ENCODE measurements at places on chromosomes 7 and 10.

DNA sequence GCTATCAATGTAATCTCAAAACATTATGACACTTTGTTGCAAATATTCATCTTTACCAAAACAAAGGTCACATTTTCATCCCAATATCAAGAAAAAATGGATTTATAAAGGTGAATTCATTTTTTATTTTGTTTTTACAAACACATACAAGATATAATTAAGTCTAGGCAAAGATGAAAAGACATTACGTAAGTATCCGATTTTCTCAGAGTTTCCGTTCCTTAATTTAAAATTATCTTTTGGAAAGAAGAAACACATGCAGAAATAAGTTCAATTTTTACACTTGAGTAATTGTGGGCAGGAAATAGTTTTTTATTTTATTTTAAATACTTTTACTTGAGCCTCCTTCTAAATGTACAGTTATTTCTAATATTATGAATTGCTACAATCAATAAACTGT lies 24.6 kb downstream of the RTKN2 start:
- DNase-seq: no peak

- no peak for DNase-seq
Measured at GRCh38 chr7:116777651-116778281, 84.6 kb upstream of the CAPZA2 start.

DNA sequence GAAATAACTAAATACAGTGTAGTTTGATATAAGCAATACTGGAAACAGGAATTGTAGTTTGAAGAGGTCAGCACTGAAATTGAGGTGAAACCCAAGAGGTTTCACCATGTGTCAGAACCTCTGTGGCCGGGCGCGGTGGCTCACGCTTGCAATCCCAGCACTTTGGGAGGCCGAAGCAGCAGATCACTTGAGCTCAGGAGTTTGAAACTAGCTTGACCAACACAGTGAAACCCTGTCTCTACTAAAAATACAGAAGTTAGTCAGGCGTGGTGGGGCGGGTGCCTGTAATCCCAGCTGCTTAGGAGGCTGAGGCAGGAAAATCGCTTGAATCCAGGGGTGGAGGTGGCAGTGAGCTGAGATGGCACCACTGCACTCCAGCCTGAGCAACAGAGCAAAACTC lies 13.7 kb downstream of the AHCYL2 start:
- no peak for DNase-seq

DNA sequence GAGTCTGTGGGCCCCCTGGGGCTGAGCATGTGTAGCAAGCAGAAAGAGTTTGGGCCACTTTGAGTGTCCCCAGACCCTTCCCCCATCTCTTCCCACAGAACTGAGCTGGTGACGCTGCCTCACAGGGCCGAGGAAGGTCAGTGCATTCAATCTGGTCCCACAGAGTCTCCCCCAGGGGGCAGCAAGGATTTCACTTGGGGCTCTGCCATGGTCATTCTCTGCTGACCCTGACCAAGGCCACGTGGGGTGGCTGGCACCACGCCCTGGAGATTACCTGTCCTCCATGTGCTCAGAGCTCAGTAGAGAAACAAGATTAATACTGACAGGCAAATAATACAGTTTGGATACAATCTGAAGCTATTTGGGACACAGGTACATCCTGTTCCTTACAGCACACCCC lies 30.2 kb downstream of the ADRA2A start:
- DNase-seq: no peak

GRCh38 chr7:85021101-85021704 lies 165.7 kb downstream of the SEMA3D start:
- DNase-seq: no peak

DNA sequence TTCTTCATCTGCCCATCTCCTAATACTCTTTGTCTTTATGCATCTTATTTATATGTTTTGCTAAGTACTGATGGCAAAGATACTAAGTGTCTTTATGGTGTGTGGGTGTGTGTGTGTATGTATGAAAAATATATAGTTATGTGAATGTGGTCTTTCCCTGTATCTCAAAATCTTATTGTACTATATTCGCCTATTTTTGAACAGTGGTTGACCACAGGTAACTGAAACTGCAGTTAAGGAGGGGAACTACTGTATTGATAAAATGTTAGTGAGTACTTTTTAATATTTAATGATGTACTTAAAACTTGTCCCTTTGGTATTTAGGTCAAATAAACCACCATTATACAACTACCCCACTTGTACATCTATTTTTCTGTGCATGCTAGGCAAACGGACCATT lies 85.9 kb downstream of the ADD3 start:
- DNase-seq: no peak

GRCh38 chr7:114759347-114760062 lies 162.4 kb upstream of the MDFIC start:
- DNase-seq: no peak

DNA sequence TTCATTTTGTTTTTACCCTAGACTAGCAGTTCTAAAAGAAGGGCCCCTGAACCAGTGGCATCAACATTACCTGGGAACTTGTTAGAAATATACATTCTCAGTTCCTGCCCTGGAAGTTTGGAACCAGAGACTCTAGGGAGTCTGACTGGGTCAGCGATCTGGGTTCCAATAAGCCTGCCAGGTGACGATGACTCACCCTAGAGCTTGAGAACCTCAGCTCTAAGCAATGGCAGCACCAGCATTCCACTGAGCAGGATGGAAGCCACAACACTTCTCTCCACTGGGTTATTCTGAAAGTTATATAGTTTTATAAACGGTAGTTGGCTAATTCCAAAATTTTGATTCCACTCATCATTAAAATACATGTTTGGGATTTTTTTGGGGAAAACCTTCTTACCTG lies 97.0 kb upstream of the AMPH start:
- DNase-seq: no peak

- DNase-seq: no peak
Measured at GRCh38 chr7:151351027-151351426, 9.4 kb downstream of the NUB1 start.

GRCh38 chr7:101744588-101744987 lies 72.8 kb upstream of the CUX1 start:
- no peak for DNase-seq

GRCh38 chr7:44291733-44292419 lies 33.5 kb downstream of the CAMK2B start:
- no peak for DNase-seq

DNA sequence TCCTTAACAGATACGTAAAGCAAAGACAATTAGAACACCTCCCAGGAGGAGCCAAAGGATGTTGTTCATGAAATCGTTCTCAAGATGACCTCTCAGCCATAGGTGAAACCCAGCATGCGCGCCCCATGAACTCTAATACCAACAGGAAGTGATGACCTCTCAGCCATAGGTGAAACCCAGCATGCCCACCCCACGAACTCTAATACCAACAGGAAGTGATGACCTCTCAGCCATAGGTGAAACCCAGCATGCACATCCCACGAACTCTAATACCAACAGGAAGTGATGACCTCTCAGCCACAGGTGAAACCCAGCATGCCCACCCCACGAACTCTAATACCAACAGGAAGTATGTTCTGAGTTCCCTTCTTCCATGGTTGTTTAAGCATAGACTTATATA lies 205.2 kb upstream of the ADARB2 start:
- no peak for DNase-seq

DNA sequence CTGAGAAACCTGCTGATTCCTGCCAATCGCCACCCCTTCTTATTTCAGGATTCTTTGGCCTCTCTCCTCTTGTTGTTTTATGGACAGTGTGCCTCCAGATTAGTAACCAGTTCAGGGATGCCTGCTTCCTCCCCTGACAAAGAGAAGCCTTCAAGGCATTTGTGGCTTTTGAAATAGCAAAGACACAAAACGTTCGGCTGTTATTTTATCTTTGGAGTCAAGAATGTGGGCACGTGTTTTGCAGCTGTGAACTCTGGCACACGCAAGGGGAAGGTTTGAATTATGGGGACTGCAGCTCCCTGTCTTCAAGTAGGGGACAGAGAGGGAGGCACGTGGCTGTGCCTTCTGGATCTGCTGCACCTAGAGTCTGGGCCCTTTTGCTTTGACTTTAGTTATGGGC lies 157.9 kb upstream of the GRB10 start:
- DNase-seq: no peak

DNA sequence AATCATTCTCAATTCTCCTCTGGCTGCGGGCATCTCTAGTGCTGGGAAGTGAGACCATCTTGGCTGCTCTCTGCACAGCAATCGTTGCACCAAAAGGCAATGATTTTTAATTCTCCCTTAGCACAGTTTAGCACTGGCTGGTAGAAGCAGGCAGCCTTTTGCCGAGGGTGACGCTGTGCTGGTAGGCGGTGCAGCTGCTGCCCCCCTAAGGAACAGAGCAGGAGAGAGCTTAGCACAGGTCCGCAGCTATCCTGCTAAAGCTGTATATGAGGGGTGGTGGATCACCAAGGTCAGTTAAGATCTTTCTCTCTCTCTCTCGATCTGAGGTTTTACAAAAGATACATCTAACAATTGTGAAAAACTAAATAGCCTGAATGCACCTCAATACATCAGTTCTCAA lies 390.1 kb downstream of the GATA3 start:
- DNase-seq: peak; percentile 13

DNA sequence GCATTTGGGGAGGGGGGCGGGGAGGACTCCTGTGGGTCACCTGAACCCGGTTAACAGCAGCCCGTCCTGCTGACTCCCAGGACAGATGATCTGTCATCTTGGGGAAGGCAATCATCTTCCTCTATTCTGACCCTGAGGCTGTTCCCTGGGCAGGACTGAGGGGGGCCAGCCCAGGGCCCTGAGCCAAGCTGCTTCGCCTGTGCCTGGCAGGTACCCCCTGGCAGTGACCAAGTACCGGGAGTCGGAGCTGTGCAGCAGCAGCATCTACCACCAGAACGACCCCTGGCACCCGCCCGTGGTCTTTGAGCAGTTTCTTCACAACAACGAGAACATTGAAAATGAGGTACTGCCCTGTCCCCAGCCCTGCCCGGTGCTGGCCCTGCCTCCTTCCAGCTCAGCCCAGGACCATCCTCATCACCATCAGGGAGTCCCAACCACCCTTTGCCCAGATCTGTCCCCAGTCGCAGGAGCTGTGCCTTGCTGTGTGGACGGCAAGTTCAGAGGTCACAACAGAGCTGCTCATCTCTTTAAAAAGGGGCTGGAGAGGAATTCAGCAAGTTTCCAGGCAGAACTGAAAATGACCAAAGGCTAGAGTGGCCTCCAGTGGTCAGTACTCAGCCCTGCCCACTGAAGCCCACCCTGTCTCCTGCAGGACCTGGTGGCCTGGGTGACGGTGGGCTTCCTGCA lies 8.1 kb downstream of the AOC1 start:
- DNase-seq: no peak

GRCh38 chr7:69739931-69740431 lies 141.7 kb downstream of the AUTS2 start:
- DNase-seq: no peak

GRCh38 chr10:121800146-121800545 lies 127.7 kb downstream of the ATE1 start:
- DNase-seq: no peak

- no peak for DNase-seq
Measured at GRCh38 chr7:19670806-19671205, 38.0 kb downstream of the POLR1F start.

GRCh38 chr10:8876171-8876570 lies 821.7 kb downstream of the GATA3 start:
- no peak for DNase-seq

- DNase-seq: no peak
Measured at GRCh38 chr7:111390000-111390399, 172.3 kb downstream of the IMMP2L start.

GRCh38 chr10:57023626-57024025 lies 662.6 kb upstream of the ZWINT start:
- no peak for DNase-seq

- DNase-seq: no peak
Measured at GRCh38 chr10:114694062-114694461, 36.0 kb upstream of the ABLIM1 start.

DNA sequence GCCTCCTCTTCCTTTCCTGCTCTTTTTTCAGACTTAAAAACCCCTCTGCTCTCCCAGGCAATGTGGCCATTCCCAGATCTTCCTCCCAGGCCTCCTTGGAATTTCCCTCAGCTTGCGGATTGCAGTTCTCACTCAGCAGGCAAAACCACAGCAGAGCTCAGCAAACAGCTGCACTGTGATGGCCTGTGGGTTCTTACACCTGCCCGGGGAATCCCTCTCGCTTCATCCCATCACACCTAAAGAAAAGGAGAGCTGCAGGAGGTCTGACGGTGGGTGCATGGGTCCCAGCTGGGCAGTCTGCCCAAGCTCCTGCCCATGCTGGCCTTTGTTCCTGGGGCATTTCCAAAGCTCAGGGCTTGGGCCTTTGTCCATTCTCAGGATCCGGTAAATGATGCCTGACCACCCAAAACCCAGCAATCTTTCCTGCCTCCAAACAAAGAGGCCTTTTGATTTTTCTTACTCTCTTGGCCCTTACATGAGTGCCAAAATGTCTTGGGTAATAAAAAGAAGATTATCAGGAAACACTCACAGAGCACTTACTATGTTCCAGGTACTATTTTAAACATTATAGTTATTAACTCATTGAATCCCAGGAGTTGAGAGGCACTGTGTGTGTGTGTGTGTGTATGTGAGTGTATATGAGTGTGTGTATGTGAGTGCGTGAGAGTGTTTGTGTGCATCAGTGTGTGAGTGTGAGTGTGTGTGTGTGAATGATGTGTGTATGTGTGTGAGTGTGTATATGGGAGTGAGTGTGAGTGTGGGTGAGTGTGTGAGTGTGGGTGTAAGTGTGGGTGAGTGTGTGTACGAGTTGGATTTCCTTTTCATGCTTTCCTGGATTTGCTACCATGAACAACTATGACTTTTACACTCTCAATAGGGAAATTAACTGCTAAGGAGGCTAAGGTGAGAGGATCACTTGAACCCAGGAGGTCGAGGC lies 64.5 kb upstream of the PODXL start:
- DNase-seq: no peak

DNA sequence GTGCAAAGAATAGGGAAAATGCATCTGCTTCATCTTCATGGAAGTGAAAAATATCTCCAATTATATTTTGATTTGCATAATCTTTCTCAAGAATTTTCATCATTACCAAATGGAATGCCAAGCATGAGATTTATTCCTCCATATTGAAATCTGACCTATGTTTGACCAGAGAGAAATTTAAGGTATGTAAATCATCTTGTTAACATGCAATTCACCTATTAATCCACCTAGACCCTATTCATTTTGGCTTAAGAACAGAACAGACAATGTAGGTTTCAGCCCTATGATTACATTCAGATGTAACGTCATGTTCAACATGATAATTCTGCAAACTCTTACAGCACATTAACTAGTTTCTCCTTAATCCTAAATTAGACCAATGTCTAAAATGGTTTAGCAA lies 30.8 kb upstream of the TMEM140 start:
- no peak for DNase-seq

- DNase-seq: no peak
Measured at GRCh38 chr7:147276783-147277370, 1160.3 kb downstream of the CNTNAP2 start.

- no peak for DNase-seq
Measured at GRCh38 chr7:33471636-33472242, 342.4 kb downstream of the BBS9 start.

- no peak for DNase-seq
Measured at GRCh38 chr7:33624215-33624614, 281.1 kb upstream of the BMPER start.

DNA sequence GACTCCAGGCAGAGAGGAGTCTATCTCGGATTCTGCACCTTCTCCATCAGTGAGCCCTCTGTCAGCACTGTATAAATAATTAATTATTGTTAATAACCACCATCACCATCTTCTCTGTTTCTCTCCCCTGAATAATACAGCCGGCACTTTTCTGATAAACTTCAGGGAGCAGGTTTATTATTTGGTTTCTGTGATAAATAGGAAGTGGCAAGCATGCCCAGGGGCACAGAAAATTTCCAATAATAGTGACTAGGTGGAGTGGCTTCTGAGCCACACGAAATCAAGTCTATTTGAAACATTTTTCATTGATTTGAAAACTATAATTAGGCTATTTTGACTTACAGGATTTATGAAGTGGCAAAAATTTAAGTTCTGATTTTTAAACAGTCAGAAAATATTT lies 186.8 kb upstream of the TMEM229A start:
- no peak for DNase-seq

Measured in stimulated activated CD8-positive, alpha-beta memory T cell treated with anti-CD3 and anti-CD28 coated beads, Interleukin-15, amount 100 ng/mL, for 4 hours (primary cell).